ENCODE measurements at places on chromosomes 4 and X.
A peak's percentile ranks its signal among the peaks of the same experiment; 100 is the strongest.

- peak; percentile 70 for DNase-seq
Observed at GRCh38 chr4:16573739-16574138, 324.7 kb downstream of the LDB2 start.

DNA sequence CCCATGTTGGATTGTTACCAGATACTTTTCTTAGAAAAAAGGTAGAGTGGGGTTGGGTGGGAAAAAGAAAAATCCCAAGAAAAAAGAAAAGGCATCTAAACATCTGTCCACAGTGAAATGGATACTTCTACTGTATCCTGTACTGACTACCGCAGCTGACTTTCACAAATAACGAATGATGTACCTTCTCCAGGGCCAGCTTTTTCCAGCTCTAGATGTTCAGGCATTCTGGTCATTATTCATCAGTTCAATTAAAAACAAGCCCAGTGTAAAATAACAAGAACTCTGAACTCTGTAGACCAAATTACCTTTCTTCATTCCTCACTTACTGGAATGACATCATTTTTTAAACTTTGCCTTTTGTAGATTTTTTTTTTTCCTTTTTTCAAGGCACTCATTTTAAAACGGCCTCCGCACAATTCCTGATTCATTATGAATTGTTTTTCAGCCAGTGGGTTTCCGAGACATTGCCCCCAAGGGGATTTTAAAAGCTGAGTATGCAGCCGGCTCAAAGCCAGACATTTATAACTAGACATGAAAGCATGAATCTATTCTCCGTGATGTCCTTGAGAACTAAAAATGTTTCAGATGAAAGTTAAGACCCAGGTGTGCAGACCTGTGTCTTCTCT lies 113.5 kb downstream of the PRKX start:
- no peak for DNase-seq

GRCh38 chr4:7782783-7783182 lies 156.9 kb downstream of the AFAP1 start:
- no peak for DNase-seq

GRCh38 chr4:959338-960139 lies 13.8 kb downstream of the DGKQ start:
- no peak for DNase-seq

DNA sequence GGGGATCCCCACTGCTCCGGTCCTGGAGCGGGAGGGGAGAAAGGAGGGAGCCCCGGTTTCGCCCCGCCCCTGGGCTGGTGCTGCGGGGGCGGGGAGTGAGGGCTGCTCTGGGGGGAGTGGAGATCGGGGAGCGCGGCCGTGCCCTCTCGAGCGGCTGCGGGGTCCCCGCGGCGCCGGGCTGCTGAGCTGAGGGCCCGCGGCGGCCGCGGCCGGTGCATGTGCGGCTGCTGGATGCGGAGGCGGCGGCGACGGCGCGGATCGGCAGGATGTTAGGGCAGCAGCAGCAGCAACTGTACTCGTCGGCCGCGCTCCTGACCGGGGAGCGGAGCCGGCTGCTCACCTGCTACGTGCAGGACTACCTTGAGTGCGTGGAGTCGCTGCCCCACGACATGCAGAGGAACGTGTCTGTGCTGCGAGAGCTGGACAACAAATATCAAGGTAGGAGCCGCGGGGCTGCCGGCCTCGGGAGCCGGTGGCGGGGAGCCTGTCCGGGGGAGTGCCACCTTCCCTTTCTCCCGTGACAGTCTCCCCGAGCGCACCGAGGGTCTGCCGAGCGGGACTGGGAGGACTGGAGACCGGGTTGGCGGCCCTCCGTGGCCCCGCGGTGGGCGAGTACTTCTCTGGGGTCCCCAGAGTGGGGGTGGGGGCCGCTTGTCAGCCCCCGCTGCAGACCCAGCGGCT lies at the start of gene ING2:
Gene ING2, plus strand, starts transcription at position 129 of the 681 bp plus-strand sequence. Its CDS starts 138 bp downstream, at position 267.
- peak; percentile 55 for DNase-seq

DNA sequence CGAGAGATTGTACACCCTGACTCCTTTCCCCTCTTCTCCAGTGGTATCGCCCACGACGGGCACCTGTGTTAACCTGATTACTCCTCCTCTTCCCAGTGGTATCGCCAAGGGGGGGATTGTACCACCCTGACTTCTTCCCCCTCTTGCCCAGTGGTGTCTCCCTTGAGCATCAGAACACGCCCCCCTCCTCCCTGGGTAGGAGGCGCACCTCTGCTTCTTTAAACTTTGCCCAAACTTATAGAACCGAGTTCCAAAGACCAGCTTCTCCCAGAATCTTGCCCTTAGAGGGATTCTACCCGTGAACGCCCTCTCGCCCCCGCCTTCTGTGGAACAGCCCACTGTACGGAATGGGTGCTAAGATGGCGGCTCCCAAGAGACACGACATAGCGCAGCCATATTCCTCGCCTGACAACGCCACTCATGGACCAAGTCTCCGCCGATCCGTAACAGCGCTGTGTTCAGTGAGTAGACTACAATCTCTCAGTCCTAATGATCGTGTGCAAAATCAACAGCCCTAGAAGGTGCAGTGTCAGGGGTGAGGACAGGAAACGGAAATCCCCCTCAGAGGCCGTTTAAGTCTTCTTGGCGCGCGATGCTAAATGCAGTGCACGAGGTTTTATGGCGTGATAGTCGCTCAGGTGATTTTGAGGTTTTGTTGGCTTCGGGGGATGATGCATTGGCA lies 4.2 kb upstream of the ZNF157 start:
- peak; percentile 1 for DNase-seq

DNA sequence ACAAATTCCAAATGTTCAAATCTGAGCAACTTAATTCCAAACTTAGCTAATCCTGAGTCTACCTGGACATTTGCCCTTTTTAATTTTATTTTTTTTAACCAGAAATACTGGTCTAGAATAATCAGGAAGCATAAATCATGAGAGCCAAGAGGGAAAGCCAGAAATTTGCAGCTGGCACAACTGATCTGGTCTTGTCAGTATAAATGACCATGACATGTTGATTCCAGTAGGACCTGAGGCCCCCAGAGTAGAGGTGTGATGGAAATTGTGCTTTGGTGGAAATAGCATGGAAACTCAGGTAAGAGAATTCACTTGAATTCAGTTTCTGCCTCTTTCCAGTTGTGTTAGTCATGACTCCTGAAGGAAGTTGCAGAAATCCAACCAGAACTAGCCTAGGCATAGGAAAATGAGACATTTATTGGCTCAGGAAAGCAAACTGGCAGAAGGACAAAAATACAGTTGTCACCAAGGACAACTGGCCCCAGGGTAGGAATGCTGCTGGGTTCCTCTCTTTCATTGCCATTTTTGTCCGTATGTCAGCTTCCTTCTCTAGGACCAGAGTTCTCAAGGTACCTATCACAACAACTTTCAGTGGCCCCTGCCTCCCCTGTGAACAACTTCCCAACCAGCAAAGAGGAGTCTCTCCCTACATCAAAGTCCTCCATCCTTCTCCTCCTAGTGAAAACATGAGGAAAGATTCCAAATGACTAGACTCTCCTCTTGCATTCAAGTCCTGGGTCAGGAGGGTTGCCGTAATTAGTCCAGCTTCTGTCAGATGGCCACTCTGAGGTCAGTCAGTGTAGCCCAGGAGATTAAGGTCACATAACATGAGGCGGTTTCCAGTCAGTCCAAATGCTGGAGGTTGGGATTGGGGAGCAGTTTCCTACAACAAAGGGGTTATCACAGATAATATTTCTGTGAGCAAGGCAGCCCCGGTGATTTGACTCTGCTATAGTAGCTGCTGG lies 29.3 kb upstream of the MYOZ2 start:
- DNase-seq = no peak

DNA sequence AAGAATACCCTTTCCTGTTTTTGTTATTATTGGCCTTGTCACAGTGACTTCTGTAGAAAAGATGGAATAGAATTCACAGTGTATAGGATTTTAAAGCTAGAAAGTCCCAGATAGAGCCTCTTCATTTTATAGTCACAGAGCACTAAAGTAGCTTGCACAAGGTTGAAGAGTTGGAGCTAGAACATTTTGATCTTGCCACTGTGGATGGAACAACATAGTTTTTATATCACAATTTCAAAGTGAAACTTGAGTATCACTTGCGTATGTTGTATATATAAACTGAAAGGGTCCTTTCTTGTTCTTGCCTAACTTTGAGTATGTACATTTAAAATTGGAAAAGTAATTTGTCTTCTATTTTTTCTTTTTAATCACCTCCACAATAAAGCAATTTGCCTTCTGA lies 2.7 kb downstream of the USO1 start:
- no peak for DNase-seq

- no peak for DNase-seq
Observed at GRCh38 chr4:155543126-155543765, 123.4 kb upstream of the GUCY1A1 start.

GRCh38 chr4:138297743-138298405 lies 55.7 kb upstream of the SLC7A11 start:
- DNase-seq = no peak

GRCh38 chr4:162401021-162401420 lies 237.2 kb upstream of the FSTL5 start:
- DNase-seq = no peak

DNA sequence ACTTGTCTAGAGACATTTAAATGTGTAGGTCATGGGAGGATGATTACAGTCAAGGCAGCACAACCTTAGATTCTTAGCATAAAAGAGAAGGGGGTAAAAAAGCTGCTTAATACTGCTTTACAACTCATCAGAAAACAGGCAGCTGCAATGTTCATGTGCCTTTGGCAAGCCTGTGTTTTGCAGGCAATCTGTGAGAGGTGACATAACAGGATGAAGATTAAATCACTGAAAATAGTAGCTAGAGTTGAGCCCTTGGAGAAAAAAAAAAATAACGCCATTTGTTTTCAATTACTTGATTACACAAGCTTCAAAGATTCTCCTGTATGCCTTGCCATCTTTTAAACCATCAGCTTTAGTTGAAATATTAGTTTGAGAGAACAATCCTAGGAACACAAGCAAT lies 847.6 kb upstream of the LCORL start:
- DNase-seq = no peak

DNA sequence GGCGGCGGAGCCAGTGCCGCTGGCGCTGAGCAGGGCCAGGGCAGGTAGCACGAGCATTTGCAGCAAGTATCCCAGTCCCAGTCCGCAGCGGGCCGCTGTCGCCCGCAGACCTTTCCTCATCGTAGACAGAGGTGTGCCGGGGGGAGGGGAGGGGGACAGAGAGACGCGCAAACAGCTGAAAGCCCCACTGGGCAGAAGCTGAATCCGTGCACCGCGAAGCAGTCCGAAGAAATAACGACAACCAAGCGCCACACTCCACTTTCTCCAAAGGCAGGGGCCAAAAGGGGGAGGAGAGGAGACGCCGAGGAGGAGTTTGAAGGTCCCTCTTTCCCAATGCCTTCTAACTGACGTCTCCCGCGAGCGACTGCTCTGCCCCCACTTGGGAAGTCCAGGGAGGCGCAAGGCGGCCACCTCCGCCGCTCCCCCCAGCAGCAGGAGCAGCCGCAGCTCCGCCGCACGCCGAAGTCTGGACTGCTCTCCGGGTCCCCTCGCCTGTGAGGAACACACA lies at the start of gene UNC5C:
Gene UNC5C, minus strand, starts transcription at position 236 of the 508 bp plus-strand sequence.
- no peak for DNase-seq

DNA sequence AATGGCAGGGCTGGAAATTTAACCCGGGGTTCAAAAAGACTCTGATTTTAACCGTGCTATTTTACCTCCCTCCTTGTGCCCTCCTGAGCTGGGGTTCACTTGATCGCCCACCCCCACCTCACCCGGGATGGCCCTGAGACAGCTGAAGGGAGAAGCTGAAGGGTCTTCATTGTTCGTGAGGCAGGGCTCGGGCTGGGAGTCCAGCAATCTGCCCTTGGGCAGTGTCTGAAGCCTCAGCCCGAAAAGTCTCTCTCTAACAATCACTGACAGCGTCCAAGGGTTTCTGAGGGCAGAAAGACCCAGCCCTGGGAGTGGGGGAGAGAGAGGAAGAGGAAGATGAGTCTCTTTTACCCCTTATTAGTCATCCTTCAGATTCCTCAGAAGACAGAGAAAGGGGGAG lies 39.4 kb upstream of the PHOX2B start:
- no peak for DNase-seq

GRCh38 chrX:80430826-80431504 lies 10.7 kb downstream of the TENT5D start:
- DNase-seq = no peak

- no peak for DNase-seq
Observed at GRCh38 chr4:11081006-11081405, 347.7 kb downstream of the HS3ST1 start.

DNA sequence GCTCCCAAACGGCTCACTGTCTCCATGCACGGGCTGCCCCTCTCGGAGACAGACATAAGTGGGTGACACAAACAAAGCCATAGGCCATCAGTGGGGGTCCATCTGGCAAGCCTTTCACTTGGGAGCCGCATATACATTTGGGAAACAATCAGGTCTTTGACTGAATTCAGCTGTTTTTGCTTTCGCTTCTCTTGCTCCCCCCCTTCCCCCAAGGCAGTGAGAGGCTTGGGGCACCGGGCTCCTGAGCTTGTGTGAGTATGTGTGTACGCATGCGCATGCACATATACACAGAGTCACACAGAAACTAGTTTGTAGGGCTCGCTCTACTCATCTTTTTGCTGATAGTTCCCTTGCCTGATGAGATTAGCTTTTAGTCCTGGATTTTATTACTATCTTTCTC lies 284.4 kb downstream of the AFF2 start:
- no peak for DNase-seq

GRCh38 chr4:183139058-183139750 lies 40.1 kb downstream of the WWC2 start:
- DNase-seq = no peak

DNA sequence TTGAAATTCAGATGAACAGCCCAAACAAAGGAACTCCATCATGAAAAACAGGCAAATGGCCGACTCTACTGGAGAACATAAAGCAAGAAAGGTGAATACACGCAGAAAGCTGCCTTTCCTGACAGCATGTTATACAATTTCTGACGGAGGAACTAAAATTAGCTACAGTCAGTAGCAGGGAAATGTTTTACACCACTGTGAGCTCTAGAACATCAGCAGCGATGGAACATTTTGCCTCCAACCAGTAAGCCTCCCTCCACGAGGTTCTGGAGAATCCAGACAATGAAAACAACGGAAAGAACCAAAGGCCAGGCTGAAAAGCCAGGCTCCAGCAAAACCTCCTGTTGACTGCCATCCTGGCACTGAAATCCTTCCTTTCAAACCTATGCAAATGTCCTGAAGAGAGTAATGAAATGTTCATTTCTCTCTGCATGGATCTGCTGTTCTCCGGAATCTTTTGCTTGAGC lies 78.9 kb downstream of the IRF2 start:
- no peak for DNase-seq

DNA sequence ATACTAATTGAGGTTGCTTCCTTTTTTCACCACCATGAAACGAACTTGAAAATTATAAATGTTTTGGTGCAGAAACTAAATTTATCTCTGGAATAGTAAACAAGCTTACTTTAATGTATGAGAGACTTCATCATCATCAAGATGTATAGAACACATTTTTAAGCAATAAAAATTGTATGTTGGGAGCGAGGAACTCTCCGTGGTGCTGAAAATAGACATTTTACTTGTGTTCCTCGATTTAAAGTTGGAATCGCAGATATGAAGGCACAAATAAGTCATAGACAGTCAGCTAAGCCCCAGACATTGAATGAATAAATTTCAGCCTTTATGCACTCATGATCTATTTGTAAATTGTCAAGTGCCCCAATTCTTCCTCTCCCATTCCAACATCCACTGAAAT lies 310.7 kb downstream of the STK32B start:
- no peak for DNase-seq

All from amniotic stem cell (primary cell).